ENCODE measurements at places on chromosomes 7 and 10.

- no peak for ATAC-seq
Measured at GRCh38 chr10:93097386-93097785, 23.7 kb downstream of the CYP26A1 start.

DNA sequence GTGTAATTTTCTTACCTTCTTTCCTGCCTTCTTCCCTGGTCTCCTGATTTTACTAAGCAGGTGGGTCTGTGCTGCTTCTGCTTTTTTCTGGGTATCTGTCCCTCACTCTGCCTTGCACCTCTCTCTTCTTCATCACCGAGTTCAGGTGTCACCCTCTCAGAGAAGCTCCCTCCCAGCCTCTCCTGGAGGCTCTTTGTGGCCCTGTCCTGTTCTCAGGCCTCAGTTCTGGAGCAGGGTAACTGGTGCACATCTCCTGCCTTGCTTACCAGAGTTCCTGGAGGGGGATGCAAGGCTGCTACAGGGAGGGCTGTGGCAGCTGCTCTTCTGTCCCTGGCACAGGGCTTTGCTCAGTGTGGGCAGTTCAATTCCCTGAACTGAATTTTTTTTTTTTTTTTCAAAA lies 66.1 kb downstream of the RBM33 start:
- ATAC-seq = no peak

DNA sequence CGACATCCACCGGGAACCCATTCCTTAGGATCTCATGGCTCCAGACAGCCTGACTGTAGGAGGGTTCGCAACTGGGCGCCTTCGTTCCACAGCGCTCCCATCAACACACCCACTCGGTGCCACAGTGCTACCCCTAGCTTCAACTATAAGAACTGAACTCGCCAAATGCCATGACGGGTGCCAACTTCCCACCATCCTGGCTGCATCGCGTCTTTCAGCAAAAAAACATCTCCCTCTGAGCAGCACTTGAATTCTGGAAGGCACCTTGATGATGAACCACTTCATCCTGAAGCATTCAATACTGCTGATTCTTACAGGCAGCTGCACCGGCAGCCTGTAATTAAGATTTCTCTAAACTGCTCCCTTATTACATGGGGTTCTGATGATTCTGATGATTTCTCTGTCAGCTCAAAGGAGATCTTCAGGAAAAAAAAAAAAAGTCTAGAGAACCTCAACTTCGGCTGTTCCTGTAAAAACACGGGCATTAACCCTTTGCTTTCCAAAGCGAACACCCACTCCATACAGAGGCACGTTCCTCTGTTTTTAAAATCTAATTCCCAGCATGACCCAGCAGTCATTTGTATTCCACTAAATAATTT lies 1.3 kb downstream of the CYTH3 start:
- peak; percentile 61 for ATAC-seq

DNA sequence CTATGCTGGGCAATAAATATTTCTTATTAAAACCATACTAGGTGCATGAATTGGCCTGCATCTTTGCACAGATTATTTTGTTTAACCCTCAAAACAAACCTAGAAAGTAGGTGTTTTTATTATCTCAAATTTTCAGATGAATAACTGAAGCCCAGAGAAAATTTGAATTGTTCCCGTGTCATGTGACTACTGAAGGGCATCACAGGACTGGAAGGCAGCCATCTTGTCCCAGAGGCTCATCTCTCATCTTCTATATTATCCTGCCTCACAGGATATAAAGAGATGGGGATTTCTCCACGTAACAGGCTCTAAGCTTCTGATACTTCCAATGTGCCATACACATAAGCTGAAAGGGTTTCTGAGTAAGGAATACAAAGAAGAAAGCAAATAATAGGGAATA lies 84.0 kb upstream of the ODAD2 start:
- ATAC-seq = no peak

DNA sequence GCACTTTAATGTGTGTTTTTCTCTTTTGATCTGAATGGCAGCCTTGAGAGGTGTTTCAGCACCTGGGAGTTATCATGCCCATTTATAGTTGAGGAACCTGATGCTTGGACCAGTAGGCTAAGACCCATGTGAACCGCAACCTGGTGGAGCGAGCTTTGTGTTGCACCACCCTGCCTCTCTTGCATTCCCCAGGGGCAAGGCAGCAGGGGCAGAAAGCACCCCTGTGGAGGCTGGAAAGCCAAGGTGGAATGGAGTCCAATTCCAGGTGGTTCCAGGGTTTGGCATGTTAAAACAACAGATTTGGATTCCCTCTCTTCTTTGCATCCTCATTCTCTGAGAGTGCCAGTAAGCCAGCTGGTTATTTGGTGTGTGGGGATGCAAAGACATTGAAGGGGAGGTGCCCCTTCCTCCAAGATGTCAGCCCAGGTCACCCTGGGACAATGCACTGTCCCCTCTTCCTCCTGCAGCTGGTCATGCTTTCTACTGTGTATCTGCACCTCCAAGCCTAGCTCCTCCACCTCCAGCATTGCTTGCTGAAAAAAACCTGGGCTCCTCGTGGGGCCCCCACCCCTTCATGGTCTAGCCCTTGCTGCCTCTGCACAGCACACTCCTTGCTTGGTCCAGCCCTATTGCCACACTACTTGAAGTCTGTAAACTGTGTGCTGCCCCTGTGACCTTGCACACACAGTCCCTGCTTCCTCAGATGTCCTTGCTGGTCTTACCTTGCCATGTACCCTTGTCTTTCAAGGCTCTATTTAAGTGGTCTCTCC lies 5.6 kb upstream of the CDH23 start:
- ATAC-seq = no peak
